ENCODE measurements at places on chromosomes 2 and 18.
A peak's percentile ranks its signal among the peaks of the same experiment; 100 is the strongest.

- H3K4me1 ChIP-seq, result no peaks in the 10 kb centered on the region
- no peak for DNase-seq
- no peak overlapping the region for H3K27ac ChIP-seq
- H3K36me3 ChIP-seq, result no peaks in the 10 kb centered on the region
Measured at GRCh38 chr2:237806334-237806733, 7.8 kb downstream of the RBM44 start.

GRCh38 chr18:65608471-65608870 is 142.3 kb upstream of the CDH7 start:
- H3K4me3 ChIP-seq, result no peak overlapping the region
- no peak overlapping the region for H3K27ac ChIP-seq
- H3K36me3 ChIP-seq, result no peaks in the 10 kb centered on the region
- no peak for DNase-seq
- no peaks in the 10 kb centered on the region for H3K4me1 ChIP-seq

DNA sequence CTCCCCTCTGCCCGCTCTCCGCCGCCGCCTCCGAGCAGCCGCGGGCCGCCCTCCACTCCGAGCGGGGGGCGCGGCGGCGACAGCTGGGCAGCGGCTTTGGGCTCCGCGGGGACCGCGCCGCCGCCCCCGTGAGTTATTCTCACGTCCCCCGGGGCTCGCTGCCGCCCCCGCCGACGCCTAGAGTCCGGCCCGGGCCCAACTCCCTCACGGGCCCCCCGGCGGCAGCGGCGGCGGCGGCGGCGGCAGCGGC is 645 bp downstream of the MIB1 start:
- peak overlapping the region; percentile 80 for H3K4me3 ChIP-seq
- peaks cover 50% of the 10 kb centered on the region for H3K4me1 ChIP-seq
- H3K36me3 ChIP-seq, result peaks cover 25% of the 10 kb centered on the region
- no peak overlapping the region for H3K27ac ChIP-seq
- no peak for DNase-seq
- peaks cover 17% of the 10 kb centered on the region for H3K27me3 ChIP-seq

GRCh38 chr18:72360634-72361033 is 183.5 kb downstream of the CBLN2 start:
- H3K36me3 ChIP-seq, result no peaks in the 10 kb centered on the region
- DNase-seq, result no peak
- no peak overlapping the region for H3K27ac ChIP-seq
- no peaks in the 10 kb centered on the region for H3K27me3 ChIP-seq
- H3K4me3 ChIP-seq, result no peak overlapping the region

DNA sequence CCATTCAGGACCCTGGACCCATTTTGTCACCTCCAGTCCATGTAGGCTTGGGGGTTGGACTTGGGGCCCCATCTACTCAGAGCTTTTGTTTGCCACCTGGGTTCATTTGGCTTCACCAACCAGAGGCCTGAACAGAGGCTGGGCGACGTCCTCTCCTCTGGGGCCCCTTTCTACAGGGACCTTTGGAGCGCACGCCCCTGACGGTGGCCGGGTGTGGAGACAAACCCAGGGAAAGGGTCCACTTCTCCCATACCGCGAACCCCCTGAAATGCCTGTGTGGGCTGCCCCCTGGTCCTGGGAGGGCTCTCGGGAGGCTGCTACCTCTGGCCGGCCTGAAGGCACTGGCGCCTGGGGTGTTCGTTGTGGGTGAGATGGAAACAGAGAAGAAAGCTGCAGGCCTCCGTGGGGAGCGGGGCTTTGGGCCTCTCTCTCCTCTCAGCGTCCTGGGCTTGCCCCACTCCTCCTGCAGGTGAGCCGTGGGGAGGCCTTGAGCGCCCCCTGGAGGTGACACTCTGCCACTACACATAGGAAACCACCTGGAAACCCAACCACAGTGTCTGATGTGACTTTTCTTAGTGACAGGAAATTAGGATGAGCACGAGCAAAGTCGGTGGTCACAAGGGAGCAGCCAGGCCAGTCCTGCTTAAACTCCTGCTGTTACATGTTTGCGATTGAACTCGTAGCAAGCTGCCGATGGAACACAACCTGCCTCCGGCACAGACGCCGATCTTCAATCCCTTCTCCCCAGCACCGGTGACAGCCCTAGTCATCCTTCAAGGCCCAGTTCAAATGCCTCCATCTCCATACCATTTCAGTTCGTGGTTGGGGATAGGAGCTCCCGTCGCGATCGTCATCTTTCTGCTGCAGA is 12.0 kb upstream of the NTSR2 start:
- no peak overlapping the region for H3K4me3 ChIP-seq
- H3K27me3 ChIP-seq, result peaks cover 19% of the 10 kb centered on the region
- peak; percentile 62 for DNase-seq
- H3K4me1 ChIP-seq, result peaks cover 5% of the 10 kb centered on the region
- no peak overlapping the region for H3K27ac ChIP-seq
- no peaks in the 10 kb centered on the region for H3K36me3 ChIP-seq

DNA sequence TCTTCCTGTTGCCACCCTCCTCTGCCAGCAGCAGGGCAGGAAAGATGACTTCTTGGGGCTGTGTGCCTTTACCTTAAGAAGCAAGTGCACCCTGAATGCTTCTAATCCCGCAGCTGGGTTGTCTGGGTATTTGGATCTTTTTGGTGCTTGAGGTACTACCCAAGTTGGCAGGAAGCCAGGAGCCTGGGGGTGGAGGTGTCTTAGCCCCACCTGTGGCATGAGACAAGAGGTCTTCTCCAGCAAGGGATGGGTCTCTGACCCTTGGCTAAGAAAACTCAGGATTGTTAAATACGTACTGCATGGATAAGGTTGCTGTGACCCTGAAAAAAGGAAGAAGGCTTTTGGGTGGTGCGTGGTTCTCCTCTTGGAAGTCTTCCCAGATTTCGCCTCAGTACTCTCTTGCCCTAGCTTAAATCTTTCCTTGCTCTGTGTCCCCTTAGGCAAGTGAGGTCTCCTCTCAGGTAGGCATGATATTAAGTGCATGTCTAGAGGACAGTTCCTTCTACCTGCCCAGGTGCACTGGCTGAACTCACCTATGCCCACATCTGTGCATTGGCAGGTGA is 4.3 kb downstream of the HPCAL1 start:
- H3K27me3 ChIP-seq, result no peaks in the 10 kb centered on the region
- H3K4me3 ChIP-seq, result no peak overlapping the region
- peaks cover 12% of the 10 kb centered on the region for H3K36me3 ChIP-seq
- H3K4me1 ChIP-seq, result peaks cover 46% of the 10 kb centered on the region
- DNase-seq, result no peak

- no peak overlapping the region for H3K4me3 ChIP-seq
- no peak for DNase-seq
- H3K4me1 ChIP-seq, result no peaks in the 10 kb centered on the region
- H3K27ac ChIP-seq, result no peak overlapping the region
Measured at GRCh38 chr18:33034945-33035344, 262.1 kb upstream of the KLHL14 start.

DNA sequence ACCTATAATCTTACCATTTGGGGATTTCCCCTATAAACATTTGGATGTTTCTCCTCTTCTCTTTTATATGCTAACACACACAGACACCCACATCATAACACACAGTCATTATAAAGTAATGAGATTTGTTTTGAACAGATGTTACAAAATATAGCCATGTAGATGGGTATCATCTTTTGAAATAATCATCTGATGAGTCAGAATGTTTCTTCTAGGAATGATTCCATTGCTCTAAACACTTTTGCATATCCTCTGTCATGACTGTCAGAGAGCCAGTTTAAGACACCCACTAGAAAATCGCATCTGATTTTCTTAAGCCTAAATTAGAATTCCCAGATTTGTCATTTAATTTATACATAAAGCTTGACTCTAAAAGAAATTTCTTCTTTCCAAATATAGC is 442.6 kb downstream of the CMPK2 start:
- H3K27ac ChIP-seq, result no peak overlapping the region
- DNase-seq, result no peak
- H3K4me1 ChIP-seq, result no peaks in the 10 kb centered on the region
- no peaks in the 10 kb centered on the region for H3K27me3 ChIP-seq
- no peaks in the 10 kb centered on the region for H3K36me3 ChIP-seq

DNA sequence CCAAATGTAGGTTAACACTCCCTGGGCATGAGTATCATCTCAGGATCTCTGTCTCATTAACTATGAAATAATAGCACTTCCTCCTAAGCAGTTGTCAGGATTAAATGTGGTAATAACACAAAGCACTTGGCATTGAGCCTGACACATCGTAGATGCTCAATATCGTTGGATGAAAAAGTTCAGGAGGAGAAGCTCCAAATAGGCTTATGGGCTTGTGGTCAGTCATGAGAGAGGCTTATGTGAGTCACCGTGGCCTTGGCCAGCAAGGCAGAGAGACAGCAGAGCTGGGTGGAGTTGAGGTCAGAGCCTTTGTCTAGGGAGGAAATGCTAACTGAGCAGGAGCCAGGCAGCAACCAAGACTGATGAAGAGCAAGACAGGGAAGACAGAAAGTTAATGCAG is 68.3 kb upstream of the PPM1B start:
- no peaks in the 10 kb centered on the region for H3K36me3 ChIP-seq
- H3K27ac ChIP-seq, result no peak overlapping the region
- DNase-seq, result no peak
- no peak overlapping the region for H3K4me3 ChIP-seq
- H3K4me1 ChIP-seq, result peaks cover 29% of the 10 kb centered on the region

DNA sequence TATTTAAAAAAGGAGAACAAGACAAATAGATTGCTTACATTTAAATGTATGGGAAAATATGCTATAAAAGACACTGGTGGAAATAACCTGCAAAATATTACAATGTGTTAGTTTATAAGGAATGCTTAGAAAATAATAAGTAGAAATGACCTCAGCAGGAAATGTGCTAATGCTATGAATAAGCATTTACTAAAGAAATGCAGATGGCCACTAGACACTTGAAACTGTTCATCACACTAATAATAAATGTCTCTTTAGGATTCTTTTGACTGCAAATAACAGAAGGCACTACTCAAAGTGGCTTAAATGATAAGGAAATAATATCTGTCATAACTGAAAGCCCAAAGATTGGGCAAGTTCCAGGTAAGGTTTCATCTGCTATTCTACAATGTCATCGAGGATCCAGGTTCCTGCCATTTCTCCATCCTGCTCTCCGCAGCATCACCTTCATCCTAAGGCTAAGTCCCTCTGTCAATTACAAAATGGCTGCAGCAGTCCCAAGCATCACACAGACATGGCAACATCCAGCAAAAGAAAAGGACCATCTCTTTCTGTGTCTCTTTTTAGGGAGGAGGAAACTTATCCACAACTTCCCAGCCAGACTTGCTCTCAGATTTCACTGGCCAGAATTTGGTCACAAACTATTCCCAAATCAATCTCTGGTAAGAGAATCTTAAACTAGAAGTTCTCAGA is 21.9 kb downstream of the METTL8 start:
- H3K27ac ChIP-seq, result no peak overlapping the region
- H3K4me3 ChIP-seq, result no peak overlapping the region
- no peak for DNase-seq
- peaks cover 22% of the 10 kb centered on the region for H3K4me1 ChIP-seq

GRCh38 chr18:72427721-72428120 is 116.4 kb downstream of the CBLN2 start:
- no peak overlapping the region for H3K27ac ChIP-seq
- DNase-seq, result no peak
- H3K4me1 ChIP-seq, result no peaks in the 10 kb centered on the region

DNA sequence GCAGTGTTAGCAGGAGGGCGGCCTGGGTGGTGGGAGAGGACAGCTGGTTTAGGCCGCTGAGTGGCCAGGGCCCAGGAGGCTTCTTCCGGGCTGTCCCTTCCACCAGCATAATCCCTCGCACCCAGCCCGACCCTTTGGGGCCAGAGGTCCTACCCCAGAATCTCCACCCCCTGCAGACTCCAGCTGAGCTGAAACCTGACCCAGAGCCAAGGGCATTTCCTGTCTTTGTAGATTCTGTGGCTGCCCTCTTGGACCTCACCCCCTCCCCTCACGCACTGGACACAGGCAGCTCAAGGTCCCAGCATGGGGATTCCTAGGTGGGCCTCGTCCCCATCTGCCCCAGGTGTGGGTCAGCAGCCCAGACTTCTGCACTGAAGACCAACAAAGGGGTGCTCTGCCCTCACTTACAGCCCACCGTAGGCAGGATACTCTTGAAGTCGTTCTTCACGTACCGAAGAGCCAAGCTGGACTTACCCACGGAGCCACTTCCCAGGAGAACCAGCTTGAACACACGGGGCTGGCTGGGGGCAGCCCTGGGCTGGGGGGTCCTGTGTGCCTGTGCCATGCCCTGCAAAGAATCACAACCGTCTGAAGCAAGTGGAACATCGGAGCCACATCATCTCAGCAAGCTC is 4.8 kb downstream of the RAB17 start:
- peaks cover 8% of the 10 kb centered on the region for H3K4me1 ChIP-seq
- H3K27me3 ChIP-seq, result peaks cover 8% of the 10 kb centered on the region
- no peak overlapping the region for H3K4me3 ChIP-seq
- H3K27ac ChIP-seq, result no peak overlapping the region
- H3K36me3 ChIP-seq, result no peaks in the 10 kb centered on the region

- no peaks in the 10 kb centered on the region for H3K27me3 ChIP-seq
- no peak overlapping the region for H3K27ac ChIP-seq
- DNase-seq, result no peak
- H3K36me3 ChIP-seq, result no peaks in the 10 kb centered on the region
- no peaks in the 10 kb centered on the region for H3K4me1 ChIP-seq
Measured at GRCh38 chr18:42956287-42956686, 159.2 kb downstream of the RIT2 start.

GRCh38 chr2:99471654-99472599 is 17.9 kb downstream of the REV1 start:
- peaks cover 19% of the 10 kb centered on the region for H3K36me3 ChIP-seq
- no peak overlapping the region for H3K4me3 ChIP-seq
- H3K4me1 ChIP-seq, result peaks cover 13% of the 10 kb centered on the region
- H3K27me3 ChIP-seq, result no peaks in the 10 kb centered on the region
- DNase-seq, result no peak

- H3K4me3 ChIP-seq, result no peak overlapping the region
- H3K4me1 ChIP-seq, result peaks cover 10% of the 10 kb centered on the region
- no peaks in the 10 kb centered on the region for H3K27me3 ChIP-seq
- H3K36me3 ChIP-seq, result peaks cover 58% of the 10 kb centered on the region
- no peak for DNase-seq
- H3K27ac ChIP-seq, result no peak overlapping the region
Measured at GRCh38 chr2:218555527-218555926, 12.6 kb downstream of the USP37 start.

GRCh38 chr2:179177694-179178093 is 86.9 kb downstream of the SESTD1 start:
- no peak for DNase-seq
- no peaks in the 10 kb centered on the region for H3K4me1 ChIP-seq
- no peak overlapping the region for H3K4me3 ChIP-seq
- no peak overlapping the region for H3K27ac ChIP-seq
- peaks cover 14% of the 10 kb centered on the region for H3K36me3 ChIP-seq

DNA sequence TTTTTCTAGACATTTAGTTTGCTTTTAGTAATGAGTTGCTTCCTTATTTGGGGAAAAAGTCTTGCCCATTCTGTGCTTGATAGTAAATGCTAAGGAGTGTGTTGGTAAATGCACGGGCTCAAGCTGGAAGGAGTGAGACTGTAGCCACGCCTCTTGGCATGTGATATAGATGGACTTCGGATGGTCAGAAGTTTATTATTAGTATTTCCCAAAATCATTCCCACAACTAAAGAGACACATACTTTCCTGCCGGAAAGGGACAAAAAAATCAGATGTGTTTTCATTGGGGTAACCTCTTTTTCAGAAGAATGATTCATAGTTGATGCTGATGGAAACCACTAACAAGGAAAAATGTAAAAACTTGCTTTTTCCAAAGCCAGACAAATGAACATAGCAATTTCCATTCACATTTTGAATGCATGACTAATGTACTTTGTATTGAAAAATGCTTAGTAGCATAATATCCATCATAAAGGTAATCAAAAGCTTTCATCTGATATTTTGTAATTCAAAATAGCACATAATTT is 133.2 kb downstream of the ZNF532 start:
- no peak overlapping the region for H3K27ac ChIP-seq
- H3K36me3 ChIP-seq, result no peaks in the 10 kb centered on the region
- no peak for DNase-seq
- H3K4me3 ChIP-seq, result no peak overlapping the region
- no peaks in the 10 kb centered on the region for H3K4me1 ChIP-seq

Data from activated CD4-positive, alpha-beta T cell treated with anti-CD3 and anti-CD28 coated beads, Interleukin-2, amount 10 ng/mL, durations not matched to agents 7 days and 5 days (primary cell).